ENCODE measurements at places on chromosomes 4 and X.

DNA sequence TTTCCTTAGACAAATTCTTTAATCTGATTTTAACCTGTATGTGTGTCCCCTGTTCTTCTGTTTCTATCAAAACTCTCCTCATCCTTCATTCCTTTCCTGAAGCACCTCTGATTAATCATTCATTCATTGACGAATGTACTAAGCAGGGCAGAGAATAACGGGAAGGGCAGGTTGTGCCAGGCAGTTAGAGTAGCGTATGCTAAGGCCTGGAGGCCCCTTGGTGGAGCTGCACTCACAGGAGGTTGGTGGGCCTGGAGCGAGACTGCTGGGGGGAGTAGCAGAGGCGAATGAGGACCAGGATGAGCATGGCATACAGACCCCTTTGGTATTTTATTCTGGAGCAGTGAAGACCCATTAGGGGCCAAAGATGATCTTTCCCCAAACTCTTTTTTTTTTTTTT lies 22.5 kb downstream of the PTTG2 start:
- DNase-seq = no peak

DNA sequence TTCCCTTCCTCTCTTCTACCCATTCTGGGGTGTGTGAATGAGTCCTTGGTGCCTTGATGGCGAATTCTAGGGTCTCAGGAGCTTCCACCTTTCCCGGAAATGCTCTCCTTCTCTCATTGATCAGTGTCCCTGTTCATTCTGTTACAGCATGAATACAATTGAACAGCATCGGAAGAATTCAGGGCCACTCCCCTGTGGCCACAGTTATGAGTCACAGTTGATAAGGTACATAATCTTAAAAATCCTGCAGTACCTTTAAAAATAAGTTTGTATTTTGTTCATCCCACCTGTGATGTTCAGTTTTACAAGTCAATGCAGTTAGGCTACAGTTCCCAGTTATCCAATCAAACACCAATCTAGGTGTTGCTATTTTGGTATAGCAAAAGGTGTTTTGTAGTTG lies 47.3 kb upstream of the FAM9A start:
- no peak for DNase-seq

DNA sequence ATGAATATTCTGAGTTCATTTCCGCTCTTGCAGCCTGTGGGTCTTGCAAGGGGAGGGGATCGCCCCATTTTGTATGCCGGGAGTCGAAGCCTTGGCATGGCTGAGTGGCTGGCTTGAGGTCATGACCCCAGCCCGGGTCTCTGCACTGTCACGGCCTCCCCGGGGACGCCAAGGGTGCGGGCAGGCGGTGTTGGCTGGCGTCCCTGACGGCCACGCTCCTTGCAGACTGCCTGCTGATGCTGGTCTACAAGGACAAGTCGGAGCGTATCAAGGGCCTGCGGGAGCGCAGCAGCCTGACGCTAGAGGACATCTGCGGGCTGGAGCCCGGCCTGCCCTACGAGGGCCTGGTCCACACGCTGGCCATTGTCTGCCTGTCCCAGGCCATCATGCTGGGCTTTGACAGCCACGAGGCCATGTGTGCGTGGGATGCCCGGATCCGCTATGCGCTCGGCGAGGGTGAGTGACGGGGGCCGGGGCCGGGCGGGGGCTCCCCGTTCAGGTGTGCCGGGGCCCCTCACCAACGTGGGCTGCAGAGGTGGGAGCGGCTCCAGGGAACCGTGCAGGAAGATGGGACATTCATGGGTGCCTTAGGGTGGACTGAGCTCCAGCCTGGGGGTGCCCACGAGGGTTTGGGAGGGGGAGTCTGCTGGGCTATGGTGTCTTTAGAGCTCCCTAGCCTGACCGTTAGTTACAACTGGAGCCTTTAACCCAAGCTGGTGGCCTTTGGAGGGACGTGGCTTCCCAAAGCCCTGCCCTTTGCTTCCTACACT lies 10.3 kb downstream of the DOK7 start:
- DNase-seq = no peak

- no peak for DNase-seq
Measured at GRCh38 chrX:39648548-39649254, 449.1 kb downstream of the BCOR start.

DNA sequence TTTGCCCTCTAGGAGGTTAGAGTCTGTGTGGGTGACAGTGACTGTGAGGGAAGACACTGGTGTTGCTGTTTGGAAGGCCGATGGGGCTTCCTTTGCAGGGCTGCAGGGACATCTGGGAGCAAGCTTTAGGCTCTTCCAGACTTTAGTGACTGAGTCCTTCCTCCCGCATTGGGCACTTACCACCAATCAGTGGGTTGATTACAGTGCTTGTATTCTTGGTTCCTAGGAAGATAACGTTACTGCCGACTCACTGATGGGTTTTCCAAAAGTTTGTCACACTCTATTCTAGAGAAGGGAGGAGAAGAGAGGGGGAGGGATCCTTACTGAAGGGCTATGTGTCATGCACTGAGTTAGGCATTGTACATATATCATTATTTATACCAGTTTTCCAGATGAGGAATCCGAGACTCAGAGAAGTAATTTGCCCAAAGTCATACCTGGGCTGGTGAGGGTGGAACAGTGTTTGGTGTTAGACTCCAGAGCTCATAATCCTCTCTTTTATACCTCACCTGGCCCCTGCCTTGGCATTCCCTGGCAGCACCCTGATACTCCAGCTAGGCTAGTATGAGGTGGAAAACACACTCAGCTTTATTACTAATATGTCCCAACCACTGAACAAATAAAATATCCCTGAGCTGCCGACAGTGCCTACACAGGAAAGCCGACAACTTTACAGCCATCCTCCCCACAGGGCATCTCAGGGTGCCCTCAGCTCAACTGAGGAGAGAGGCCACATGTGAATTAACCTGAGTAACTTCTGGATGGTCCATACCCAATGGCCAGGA lies 3.8 kb downstream of the CHST7 start:
- no peak for DNase-seq

DNA sequence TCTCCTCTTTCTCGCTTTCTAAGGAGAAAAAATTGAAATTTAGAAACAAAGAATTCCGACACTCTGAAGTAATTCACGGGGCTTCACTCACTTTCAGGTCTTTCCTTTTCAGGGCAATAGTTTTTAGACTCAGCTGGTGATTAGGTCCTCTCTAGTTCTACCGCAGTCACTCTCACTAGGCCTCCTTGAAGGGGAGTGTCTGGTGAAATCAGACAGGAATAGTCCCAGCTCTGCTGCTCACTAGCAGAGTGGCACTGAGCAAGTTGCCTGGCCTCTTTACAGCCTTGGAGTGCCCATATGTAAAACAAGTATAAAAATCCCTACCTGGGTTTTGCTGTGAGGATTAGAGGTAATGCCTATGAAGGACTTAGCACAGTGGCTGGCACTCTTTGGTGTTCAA lies 64.1 kb downstream of the NEUROG2 start:
- no peak for DNase-seq

GRCh38 chr4:113183032-113183605 lies 133.7 kb downstream of the ANK2 start:
- DNase-seq = no peak

- DNase-seq = no peak
Measured at GRCh38 chr4:27046851-27047250, 186.2 kb downstream of the STIM2 start.

GRCh38 chrX:74340051-74340450 lies 36.1 kb downstream of the ZCCHC13 start:
- DNase-seq = no peak

DNA sequence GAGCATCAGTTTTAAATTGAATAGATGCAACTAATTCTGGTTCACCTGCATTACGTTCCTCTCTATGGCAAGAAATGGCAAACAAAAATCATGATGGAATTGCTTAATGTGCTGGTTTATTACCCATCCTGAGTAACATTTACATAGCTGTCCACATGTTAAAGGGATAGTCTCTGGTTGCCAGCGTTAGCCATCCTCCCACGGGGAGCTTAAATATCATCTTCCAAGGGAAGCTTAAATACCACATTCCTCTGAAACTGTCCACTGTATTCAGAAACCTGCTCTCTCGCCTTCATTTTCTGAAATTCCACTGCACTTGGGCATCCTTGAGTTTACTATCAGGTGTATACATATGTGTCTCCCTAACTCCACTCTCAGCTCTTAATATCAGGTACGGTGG lies 586.6 kb downstream of the TLL1 start:
- no peak for DNase-seq

Data from NAMALWA (cell line).